Activated CD8-positive, alpha-beta memory T cell treated with anti-CD3 and anti-CD28 coated beads for 4 hours (primary cell): ENCODE measurements at places on chromosomes 4 and X.

DNA sequence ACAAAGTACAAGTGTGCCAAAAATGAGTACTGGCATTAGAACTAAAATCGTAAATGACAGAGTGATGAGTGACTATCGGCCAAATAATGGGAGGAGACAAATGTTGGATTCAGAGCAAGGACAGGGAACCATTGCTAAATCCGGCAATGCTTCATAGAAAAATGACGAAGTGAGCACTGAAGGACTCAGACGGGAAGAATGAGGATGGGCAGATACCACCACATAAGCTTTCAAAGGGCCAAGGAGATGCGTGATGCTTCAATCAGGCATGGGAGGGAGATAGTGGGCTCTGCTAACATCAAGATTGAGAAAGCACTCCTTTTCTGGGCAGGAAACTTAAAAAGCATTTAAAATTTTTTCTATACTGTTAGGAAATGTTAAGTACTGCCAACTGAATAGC is 21.6 kb downstream of the RBBP7 start:
- no peak for DNase-seq

DNA sequence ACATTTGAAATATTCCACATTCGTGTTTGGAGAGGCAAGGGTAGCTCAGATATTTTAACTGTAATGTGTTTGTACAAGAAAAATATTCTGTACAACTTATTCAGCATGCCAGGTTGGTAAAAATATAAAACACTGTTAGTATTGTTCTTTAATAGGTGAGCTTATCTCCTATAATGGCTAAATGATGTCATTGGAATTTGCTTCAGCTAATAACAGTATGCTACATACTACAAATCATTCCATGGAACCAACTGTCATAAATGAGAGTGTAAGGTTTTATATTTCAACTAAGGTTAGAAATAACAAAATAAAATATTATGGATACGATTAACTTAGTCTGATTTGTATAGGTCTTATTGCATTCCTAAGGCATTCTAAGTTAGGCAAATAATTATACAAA is 206.6 kb downstream of the ADGRL3 start:
- DNase-seq, result no peak

- DNase-seq, result no peak
Measured at GRCh38 chr4:172011196-172011595, 198.0 kb downstream of the GALNTL6 start.

DNA sequence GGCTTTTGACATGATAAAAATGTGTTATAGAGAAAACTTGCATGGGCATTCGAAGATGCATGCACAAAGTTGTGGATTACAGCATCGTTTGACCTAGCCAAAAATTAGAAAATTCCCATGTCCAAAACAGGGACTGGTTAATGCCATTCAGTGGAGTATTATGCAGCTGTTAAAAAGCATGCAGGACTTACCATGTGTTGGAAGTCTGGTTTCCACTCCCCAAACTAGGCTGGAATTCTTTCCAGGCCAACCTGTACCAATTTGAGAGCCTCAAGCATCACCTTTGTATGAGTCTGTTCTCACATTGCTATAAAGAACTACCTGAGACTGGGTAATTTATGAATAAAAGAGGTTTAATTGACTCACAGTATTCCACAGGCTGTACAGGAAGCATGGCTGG is 45.9 kb upstream of the MTM1 start:
- no peak for DNase-seq

- DNase-seq, result no peak
Measured at GRCh38 chr4:113732-114131, 10.6 kb upstream of the ZNF718 start.

GRCh38 chr4:42371305-42372252 is 25.7 kb upstream of the SHISA3 start:
- DNase-seq, result no peak

- DNase-seq, result no peak
Measured at GRCh38 chr4:76292730-76293129, 13.8 kb upstream of the STBD1 start.

DNA sequence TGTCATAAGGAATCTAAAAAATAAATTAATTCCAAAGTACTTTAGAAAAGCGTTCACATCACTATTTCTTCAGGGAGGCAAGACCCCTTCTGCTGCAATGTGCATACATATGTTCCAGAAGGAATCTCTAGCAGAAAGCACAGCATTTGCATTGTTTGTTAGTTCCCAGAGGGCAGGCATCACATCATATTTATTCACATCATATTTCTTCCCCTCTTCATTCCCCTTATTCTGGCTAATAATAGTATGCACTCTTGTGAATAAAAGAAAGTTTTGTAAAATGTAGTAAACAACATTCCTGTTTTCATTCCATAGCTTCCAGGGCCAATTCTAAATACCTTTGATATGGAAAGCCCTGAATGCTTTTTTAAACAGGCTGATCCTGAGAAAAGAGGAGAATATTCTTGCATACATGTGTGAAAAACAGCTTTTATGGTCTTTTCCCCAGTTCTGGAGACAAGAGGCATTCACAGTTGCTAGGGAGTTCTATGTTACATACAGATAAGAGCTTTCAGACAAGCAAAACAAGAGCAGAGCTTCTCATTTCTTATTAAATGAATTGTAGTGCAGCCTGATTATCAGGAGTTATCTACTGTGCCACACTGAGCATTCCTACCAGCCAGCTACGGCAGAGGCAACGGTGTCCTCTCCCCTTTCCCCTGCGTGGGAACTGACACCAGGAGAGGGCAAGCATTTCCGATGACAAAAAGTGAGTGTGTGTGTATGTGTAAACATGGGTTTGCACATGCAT is 15.2 kb downstream of the GATB start:
- no peak for DNase-seq

DNA sequence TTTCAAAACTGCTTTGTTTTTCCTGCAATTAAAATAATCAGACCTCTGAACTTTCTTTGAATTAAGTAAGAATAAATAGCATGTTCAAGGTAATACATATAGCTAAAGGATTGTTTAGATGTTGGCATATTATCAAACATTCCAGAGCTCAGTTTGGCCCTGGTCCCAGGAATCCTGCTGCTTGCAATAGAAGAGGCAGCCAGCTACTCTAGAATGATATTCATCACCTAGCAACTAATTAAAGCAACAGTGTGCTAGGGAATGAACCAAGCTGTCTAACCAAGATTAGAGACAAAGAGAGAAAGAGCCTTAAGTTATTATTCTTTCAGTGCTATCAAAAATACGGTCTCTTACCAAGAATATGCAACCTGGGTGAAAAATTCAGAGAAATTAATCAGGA is 460.9 kb downstream of the GABRG1 start:
- DNase-seq, result no peak
